CD4-positive, alpha-beta T cell treated with Interferon alpha-2 for 1 hour (primary cell): ENCODE measurements at places on chromosomes 16 and 17.

- no peak for DNase-seq
Observed at GRCh38 chr17:1942066-1942365, 83.1 kb downstream of the RTN4RL1 start.

GRCh38 chr16:69930117-69930776, 20.9 kb upstream of the CLEC18A start:
- DNase-seq: peak; percentile 27

DNA sequence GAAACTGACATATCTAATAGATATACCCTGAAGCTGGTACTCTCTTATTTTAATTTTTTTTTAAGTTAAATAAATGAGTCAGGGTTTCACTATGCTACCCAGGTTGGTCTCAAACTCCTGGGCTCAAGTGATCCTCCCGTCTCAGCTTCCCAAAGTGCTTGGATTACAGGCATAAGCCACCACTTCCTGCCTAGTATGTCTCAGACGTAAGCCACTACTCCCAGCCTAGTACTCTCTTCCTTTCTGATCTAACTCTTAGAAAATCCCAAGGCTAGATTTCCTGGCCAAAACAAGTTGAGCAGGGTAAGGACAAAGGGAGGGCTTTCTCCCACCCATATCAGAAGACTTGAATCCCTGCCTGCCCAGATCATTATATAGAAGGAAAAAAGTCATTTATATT, 33.7 kb downstream of the HOXB1 start:
- no peak for DNase-seq

DNA sequence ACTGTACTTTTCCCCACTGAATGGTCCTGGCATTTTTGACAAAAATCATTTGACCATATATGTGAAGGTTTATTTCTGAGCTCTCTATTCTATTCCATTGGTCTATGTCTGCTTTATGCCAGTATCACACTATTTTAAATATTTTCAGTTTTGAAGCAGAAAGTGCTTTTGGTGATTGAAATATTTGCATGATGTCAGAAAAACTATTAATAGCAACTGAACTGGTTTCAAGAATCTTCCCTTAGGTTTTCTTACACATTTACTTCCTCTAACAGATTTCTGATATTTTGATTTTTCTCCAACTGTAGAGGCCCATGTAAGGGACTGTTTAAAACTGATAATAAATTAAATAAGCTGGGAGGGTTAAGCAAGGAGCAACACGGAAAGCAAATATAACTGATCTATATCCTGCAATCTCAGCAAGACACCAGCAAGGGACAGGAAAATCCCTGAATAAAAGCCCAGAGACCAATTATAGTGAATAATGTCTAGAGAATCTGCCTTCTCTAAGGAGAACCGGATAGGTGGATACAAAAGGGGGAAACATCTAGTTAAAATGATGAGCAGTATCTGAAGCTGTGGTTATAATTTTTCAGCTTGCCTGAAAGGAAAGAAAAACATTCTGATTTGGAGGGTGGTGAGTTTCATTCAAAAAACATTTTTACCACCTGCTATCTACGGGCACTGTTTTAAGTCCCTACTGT, 80.9 kb upstream of the STAC2 start:
- no peak for DNase-seq

GRCh38 chr17:81120149-81120484, 45.2 kb upstream of the PVALEF start:
- DNase-seq: no peak

DNA sequence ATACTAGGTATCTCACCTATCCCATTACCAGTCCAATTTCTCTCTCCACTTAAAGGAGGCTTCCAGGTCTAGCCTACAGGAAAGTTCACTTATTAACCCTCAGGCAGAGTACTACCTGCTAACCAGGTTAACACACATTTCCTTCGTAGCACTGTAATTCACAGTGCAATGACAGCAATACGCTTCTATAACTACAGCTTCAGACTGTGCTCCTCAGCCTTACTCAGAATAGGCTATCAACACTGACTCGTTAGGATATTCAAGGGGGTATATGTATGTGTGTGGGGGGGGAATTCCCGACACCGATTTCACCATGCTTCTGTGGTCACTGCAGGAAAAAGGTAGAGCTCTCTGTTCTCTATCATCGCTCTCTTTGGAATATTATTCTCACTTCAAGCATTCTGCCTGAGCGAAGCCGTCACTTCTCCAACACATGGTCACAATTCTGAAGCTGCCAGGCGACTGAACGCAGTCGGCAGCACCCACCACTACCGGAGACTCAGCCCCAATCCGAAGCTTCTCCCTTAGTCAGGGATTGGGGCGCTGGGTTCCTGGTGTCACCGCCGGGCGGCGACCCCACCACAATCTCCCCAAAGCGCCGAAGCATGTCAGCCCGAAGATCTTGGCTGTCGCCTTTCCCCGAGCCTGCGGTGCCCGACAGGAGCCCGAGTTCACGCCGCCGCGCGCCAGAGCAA, 618 bp downstream of the GGA3 start:
- DNase-seq: peak; percentile 33

- DNase-seq: no peak
Observed at GRCh38 chr17:56047331-56047730, 105.9 kb upstream of the ANKFN1 start.

DNA sequence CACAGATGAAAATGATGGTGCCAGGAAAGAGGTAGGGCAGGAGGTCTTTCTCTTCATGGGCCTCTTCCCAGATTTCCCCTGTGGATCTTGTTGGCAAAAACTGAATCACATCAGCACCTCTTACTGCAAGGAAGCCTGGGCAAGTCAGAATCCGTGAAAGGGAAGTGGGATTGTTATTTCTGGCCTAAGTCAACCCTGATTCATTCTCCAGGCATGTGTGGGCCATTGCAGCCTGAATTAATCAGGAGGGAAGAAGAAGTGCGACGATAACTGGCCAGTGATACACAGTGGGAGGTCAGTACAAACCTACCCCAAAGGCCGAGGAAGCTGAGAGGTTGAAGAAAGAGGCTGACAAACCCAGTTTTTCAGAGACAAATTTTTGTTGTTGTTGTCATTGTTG, 17.9 kb upstream of the NSMCE1 start:
- DNase-seq: no peak

GRCh38 chr17:56679115-56679776, 85.7 kb downstream of the NOG start:
- peak; percentile 27 for DNase-seq

- no peak for DNase-seq
Observed at GRCh38 chr17:31738996-31739699, 119.9 kb downstream of the COPRS start.

GRCh38 chr16:72721981-72722380, 325.9 kb downstream of the ZFHX3 start:
- DNase-seq: no peak

DNA sequence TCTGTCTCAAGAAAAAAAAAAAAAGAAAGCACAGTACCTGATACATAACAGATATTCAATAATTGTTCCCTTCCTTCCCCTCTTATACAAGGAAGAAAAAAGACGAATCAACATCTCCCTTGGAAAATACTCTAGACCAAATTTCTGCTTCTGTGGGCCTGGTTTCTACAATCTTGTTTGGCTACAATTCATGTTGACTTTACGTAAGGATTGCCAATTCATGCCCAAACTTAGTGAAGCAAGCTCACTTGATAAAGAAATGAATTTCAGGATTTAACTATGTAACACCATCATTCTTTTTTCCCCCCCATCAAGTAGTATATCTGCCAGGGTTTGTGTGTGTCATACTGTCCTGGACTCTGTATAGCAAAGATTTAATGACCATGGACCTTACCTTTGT, 134.2 kb upstream of the TBX2 start:
- DNase-seq: no peak

DNA sequence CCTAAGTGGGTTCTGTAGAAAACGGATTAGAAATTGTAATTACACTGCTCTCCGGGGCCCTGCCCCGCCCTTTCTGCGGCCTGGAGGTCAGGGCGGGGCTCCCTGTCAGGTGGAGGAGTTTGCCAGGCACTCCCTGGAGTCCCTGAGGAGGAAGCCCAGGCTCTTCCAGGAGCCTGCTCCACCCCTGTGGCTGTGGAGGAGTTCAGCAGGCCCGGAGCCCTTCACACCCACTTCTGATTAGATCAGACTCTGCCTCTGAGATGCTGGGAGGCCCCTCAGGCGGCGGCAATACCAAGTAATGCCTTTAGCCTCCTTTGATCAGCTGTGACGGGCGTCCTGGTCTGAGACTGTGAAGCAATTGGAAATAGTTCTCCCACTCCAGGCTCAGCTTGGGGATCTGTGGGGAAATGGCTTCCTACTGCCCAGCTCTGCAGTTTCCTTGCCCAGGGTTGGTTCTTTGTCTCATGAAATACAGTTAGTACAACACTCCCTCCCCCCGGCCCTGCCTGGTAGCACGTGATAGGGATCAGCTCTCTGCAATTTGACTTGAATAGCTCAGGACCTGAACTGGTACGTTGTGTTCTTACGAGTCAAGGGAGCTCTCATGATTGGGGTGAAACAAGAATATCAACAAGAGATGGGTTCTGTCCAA, 22.3 kb downstream of the BAIAP2 start:
- no peak for DNase-seq

GRCh38 chr17:3647769-3648555, 11.4 kb downstream of the CTNS start:
- DNase-seq: peak; percentile 25

DNA sequence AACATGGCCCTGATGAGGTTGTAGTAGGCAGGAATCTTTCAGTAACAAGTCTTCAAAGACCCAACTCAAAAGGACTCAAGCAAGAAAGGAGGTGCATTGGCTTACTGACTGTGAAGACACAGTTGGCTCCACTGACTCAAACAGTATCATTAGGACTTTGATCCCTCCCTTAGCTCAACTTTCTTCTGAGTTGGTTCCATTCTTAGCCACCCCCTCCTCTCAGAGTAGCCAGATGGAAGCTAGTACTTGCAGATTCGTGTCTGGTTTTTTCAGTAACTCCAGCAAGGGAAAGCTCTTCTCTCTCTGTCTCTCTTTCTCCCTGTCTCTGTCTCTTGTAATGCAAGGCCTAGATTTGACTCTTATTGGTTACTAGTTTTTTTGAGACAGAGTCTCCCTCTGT, 5.0 kb upstream of the MAPK3 start:
- no peak for DNase-seq

DNA sequence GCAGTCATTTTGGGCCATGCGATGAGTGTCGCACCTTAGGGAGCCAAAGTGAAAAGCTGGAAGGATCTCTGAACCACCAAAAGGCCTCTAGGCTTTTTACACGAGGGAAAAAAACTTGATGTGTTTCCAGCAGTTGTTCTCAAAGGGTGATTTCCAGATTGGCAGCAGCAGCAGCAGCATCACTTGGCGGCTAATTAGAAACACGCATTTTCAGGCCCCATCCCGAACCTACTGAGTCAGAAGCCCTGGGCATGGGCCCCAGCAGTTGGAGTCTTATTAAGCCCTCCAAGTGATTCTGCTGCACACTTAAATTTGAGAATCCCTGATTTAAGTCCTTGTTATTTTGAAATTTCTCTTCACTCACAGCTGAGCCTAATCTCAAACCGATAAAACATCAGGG, 25.3 kb upstream of the PYY start:
- DNase-seq: no peak

DNA sequence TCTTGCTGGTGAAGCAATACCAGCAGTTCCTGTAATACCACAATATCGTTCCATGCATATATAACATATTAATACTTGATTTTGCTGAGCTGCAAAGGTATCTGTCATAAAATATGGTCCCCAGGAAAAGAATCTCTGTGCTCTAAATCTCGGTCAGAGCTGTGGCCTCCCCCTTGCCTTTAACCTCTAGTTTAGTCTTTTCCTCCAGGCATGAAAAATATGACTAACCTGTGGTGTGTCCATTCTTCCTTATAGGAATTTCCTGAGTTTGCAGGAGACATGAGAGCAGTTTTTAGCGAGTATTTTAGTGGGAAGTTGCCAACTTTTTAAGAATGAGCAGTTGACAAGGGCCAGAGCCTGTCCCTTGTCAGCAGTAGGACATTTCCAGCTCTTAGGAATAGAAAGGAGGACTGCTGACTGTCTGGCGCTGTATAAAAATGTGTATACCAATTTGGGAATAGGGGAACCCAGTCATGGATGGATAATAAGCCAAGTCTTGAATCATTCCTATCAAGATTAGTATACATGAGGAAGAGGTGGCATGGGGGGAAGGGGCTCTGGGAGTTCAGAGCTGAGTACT, 8.7 kb downstream of the ATXN1L start:
- no peak for DNase-seq

- no peak for DNase-seq
Observed at GRCh38 chr17:76812263-76812662, 55.9 kb upstream of the MGAT5B start.

DNA sequence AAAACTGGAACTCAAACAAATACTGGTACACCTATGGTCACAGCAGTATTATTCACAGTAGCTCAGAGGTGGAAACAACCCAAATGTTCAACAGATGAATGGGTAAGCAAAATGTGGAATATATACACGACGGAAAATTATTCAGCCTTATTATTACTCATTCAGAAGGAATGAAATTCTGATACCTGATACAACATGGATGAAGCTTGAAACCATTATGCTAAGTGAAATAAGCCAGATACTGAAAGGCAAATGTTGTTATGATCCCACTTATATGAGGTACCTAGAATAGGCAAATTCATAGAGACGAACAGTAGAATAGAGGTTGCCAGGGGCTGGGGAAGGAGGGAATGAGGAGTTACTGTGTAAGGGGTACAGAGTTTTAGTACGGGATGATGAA, 27.1 kb upstream of the MYLK3 start:
- DNase-seq: no peak

- DNase-seq: no peak
Observed at GRCh38 chr17:13306310-13306962, 288.6 kb upstream of the ELAC2 start.

- no peak for DNase-seq
Observed at GRCh38 chr16:2942045-2942444, 22.0 kb upstream of the KREMEN2 start.

- peak; percentile 26 for DNase-seq
Observed at GRCh38 chr16:89383095-89384003, 107.0 kb downstream of the ANKRD11 start.

GRCh38 chr17:6376931-6377361, 58.0 kb downstream of the AIPL1 start:
- no peak for DNase-seq

DNA sequence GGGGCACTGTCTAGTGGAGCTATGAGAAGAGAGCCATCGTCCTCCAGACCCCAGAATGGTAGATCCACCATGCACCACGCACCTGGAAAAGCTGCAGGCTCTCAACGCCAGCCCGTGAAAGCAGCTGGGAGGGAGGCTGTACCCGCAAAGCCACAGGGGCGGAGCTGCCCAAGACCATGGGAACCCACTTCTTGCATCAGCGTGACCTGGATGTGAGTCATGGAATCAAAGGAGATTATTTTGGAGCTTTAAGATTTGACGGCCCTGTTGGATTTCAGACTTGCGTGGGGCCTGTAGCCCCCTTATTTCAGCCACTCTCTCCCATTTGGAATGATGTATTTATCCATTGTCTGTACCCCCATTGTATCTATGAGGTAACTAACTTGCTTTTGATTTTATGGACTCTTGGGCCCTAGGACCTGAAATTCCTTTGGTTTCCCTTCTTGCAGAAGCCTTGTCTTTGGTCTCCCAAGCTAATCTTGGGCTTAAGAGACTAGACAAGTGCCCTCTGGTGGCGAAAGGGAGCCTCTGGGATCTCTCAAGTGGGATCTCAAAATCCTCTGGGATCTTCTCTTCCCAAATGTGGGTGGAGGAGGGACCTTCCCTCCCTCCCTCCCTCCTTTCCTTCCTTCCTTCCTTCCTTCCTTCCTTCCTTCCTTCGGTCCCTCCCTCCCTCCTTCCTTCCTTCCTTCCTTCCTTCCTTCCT, 58.2 kb upstream of the HAPSTR1 start:
- DNase-seq: no peak

- DNase-seq: peak; percentile 78
Observed at GRCh38 chr16:89315791-89316581, 98.5 kb downstream of the ZNF778 start.
